ENCODE measurements at places on chromosomes 3 and 15.

- DNase-seq = no peak
Observed at GRCh38 chr3:46853441-46854415, 9.5 kb downstream of the MYL3 start.

DNA sequence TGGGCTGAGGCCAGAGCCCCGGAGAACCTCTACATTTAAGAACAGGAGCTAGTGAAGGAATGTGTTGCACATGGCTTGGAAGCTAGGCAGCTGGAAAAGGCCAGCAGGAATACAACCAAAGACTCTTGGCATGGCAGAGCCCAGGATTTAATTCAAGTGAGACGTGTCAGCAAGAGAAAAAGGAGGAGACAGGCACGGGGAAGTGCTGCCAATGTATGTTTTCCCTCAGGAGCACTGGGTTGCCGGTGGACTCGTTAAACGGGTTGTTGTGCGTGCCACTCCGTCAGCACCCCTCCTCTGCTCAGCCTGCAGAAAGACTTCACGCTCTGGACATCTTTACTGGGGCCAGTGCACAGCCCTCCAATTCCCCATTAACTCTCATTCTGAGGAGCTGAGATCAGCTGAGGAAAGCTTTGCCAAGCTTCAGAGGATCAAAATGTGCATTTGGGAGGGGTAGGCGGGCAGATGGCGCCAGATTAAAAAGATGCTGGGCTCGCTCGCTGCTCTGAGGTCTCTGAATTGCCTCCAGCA, 103.7 kb downstream of the PDZRN3 start:
- DNase-seq = no peak

DNA sequence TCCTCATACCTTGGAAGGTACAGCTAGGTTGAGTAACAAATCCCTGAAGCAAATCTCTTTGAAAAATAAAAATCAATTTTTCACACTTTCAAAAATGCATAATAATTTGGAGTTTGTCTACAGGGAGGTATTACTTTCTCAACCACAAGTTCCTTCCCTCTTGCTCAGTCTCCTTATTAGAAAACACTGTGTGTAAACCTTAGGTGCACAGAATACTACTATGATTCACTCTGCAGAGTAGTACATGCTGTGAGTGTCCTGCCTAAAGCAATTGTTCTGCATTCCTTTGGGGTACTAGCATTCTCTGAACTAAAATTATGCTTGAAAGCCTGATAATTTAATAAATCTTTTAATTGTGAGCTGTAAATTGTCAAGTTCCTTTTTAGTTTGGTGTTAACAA, 115.9 kb upstream of the EPHA3 start:
- DNase-seq = no peak

DNA sequence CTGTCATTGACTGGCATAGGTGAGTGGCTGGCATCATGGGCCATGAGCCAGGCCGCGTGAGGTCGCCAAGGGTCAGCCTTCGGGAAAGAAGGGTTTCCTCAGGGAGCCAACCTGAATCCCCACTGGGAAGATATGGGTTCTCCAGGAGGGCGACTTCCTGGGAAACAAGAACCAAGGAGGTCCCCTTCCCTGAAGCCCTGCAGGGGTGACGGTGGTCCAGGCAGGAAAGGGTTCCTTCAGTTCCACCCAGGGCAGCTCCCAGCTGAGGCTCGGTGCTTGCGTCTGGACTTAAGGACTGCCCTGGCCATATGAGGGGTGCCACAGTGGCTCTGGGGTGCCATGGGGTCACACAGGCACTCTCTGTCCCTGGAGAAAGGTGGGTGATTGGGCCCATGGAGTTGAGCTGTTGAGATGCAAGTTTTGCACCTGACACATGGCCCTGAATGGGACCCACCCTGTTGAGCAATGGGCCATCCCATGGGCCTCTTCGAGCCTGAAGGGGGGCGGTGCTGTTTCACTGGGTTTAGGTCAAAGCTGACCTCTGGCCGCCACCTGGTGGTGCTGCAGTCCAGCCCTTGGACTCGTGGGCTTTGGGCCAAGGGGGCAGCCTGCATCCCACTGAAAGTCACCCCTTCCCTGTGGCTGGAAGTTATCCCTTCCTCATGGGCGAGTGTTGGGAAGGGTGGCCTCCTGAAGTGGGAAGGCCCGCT, 228.1 kb downstream of the SNRPN start:
- DNase-seq = no peak
